K562 (cell line): ENCODE measurements at places on chromosomes 7 and 10. TPM values are rescaled to one million over a fixed set of nuclear protein-coding genes. Genes with fewer than 3 reads are reported as not detected.

The TMEM213 gene
- not detected in 2 replicates for total RNA-seq

The VWC2 gene
- not detected in 2 replicates for total RNA-seq

The COL1A2 gene
- total RNA-seq: 5.5 and 8.2 TPM in 2 replicates

The TYW1B gene
- total RNA-seq: 7.7 and 9.8 TPM in 2 replicates

The FANK1 gene
- 0.22 and 0.51 TPM in 2 replicates for total RNA-seq

The CCAR1 gene
- 88.0 and 102 TPM in 2 replicates for total RNA-seq

The SMO gene
- 0.07 and 0.13 TPM in 2 replicates for total RNA-seq

The PARP12 gene
- total RNA-seq: 23.3 and 25.5 TPM in 2 replicates

The OPALIN gene
- not detected in 2 replicates for total RNA-seq

The TMEM184A gene
- 0.11 and 0.31 TPM in 2 replicates for total RNA-seq

The FAM13C gene
- not detected in 2 replicates for total RNA-seq

The LIPN gene
- total RNA-seq: not detected in 2 replicates

The PRRT4 gene
- not detected in 2 replicates for total RNA-seq

The ZNF22 gene
- total RNA-seq: 40.5 and 52.9 TPM in 2 replicates

The CHRM2 gene
- total RNA-seq: 0.04 TPM in 1 of 2 replicates, not detected in the other

The LOXL4 gene
- total RNA-seq: 0.04 and 0.13 TPM in 2 replicates

- peaks cover 5% of the 10 kb centered on the region; the same call in 1 of the 3 replicates for H3K4me1 ChIP-seq
- H3K4me3 ChIP-seq: no peak overlapping the region
- DNase-seq: no peak
- no peaks in the 10 kb centered on the region for H3K27me3 ChIP-seq
- H3K36me3 ChIP-seq: peaks cover 2% of the 10 kb centered on the region; the same call in 1 of the 3 replicates
- H3K27ac ChIP-seq: no peak overlapping the region
Observed at GRCh38 chr10:132400041-132400546, 3.1 kb downstream of the PWWP2B start.

GRCh38 chr10:70462349-70462984 lies 16.1 kb upstream of the PALD1 start:
- no peak overlapping the region for H3K4me3 ChIP-seq
- no peaks in the 10 kb centered on the region for H3K36me3 ChIP-seq
- H3K4me1 ChIP-seq: peaks cover 15% of the 10 kb centered on the region

DNA sequence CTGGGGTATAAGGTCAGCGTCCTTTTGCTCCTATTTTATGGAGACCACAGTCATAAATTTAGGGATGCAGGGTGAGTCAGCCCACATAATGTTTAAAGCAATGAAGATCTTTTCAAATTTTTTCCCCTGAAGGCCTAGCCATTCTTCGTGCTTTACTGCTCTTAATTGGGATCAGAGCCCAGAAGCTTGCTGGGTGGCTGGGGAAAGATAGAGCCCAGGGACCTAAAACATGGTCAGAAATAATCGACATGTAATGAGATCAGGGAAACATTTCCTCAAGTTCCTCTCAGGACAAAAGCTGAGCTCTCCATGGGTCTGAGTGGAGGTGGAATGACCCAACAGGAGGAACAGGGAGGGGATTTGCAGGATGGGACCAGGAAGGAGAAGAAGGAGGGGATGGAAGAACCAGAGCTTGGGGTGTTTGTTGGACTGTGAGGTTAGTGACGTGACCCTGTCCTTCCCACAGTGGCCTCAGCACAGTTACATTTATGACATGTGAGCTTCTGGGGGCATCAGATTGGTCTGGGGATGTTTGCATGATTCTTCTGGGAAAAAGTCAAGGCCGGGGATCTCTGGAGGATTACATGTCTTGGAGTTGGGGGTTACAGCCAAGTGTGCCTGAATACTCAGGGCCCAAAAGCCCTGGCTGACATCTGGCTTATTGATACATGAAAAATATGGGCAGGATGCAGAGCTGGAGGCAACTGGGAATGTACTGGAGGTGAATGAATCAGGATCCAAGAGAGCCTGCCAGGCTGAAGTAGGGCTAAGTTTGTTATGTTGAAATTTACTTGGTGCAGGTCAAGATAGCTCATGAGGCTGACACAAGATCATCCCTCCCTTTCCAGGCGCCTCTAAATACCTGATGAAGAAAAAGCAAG lies 477.9 kb downstream of the RPS24 start:
- H3K4me3 ChIP-seq: no peak overlapping the region
- no peak for DNase-seq
- H3K36me3 ChIP-seq: no peaks in the 10 kb centered on the region
- no peak overlapping the region for H3K27ac ChIP-seq
- peaks cover 15% of the 10 kb centered on the region; the same call in 1 of the 2 replicates for H3K27me3 ChIP-seq

GRCh38 chr10:122165484-122166276 lies 105.4 kb upstream of the BTBD16 start:
- no peaks in the 10 kb centered on the region for H3K4me1 ChIP-seq
- no peaks in the 10 kb centered on the region for H3K36me3 ChIP-seq
- no peak overlapping the region for H3K4me3 ChIP-seq
- no peak for DNase-seq
- no peak overlapping the region for H3K27ac ChIP-seq
- peaks cover 2% of the 10 kb centered on the region for H3K27me3 ChIP-seq

DNA sequence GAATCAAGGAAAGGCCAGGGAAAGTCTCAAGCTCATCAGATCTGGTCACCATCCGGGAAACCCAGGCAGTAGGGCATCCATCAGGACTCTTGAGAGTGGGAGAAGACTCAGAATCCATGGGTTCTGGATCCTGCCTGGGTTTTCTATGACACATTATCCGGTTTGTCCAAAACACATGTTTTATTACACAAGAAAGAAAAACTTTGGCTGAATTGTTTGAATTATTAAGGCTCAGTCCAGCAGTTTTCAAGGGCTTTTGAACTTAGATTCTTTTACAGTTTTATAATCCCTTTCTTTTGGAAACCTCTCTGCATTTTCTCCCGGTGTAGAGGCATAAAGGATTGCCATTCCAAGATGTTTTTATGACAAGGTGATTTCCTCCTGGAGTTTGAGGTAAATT lies 528.5 kb upstream of the MGMT start:
- no peak overlapping the region for H3K27ac ChIP-seq
- no peak overlapping the region for H3K4me3 ChIP-seq
- no peaks in the 10 kb centered on the region for H3K36me3 ChIP-seq
- no peaks in the 10 kb centered on the region for H3K4me1 ChIP-seq
- peaks cover 22% of the 10 kb centered on the region for H3K27me3 ChIP-seq

- H3K27me3 ChIP-seq: no peaks in the 10 kb centered on the region
- no peak overlapping the region for H3K4me3 ChIP-seq
- H3K27ac ChIP-seq: no peak overlapping the region
Observed at GRCh38 chr7:108480311-108480710, 24.1 kb upstream of the NRCAM start.

- no peaks in the 10 kb centered on the region for H3K4me1 ChIP-seq
- H3K27me3 ChIP-seq: no peaks in the 10 kb centered on the region
- DNase-seq: no peak
- H3K4me3 ChIP-seq: no peak overlapping the region
Observed at GRCh38 chr10:90424730-90425129, 433.1 kb downstream of the HTR7 start.

GRCh38 chr10:128096486-128097199 lies 29.6 kb downstream of the MKI67 start:
- no peak for DNase-seq
- peaks cover 47% of the 10 kb centered on the region; the same call in 2 of the 3 replicates for H3K36me3 ChIP-seq
- H3K4me3 ChIP-seq: no peak overlapping the region
- no peaks in the 10 kb centered on the region for H3K27me3 ChIP-seq

DNA sequence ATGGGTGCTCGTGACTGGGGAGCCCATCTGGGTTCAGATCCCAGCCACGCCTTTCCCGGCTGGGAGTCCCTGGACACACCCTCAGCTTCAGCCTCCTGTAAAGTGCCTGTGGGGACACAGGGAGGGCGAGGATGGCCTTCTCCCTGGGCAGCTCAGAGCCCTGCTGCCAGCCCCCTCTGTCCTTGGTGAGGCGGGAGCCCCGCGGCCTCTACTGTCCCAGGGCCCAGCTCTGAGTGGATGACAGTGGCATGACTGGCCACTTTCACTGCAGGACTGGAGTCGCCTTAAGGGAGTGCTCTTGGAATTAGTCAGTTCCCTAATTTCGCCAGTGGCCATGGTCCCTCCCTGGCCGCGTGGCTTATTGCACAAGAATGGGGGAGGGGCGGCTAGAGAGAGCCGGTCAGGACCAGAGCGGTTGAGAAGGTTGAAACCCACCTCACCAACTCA lies 4.6 kb downstream of the BRI3 start:
- H3K27ac ChIP-seq: 0 out of 3 replicates have a peak overlapping the region, but pooled peaks have one; percentile 16
- peaks cover 26% of the 10 kb centered on the region; the same call in 2 of the 3 replicates for H3K36me3 ChIP-seq
- peak; percentile 37 for DNase-seq
- H3K4me3 ChIP-seq: no peak overlapping the region

- H3K36me3 ChIP-seq: no peaks in the 10 kb centered on the region
- DNase-seq: no peak
- no peaks in the 10 kb centered on the region for H3K4me1 ChIP-seq
- no peaks in the 10 kb centered on the region for H3K27me3 ChIP-seq
- no peak overlapping the region for H3K4me3 ChIP-seq
Observed at GRCh38 chr10:128230401-128230800, 104.2 kb upstream of the MKI67 start.

- no peak overlapping the region for H3K4me3 ChIP-seq
- no peak overlapping the region for H3K27ac ChIP-seq
- no peaks in the 10 kb centered on the region for H3K36me3 ChIP-seq
- H3K27me3 ChIP-seq: peaks cover 5% of the 10 kb centered on the region; the same call in 1 of the 2 replicates
- DNase-seq: no peak
- H3K4me1 ChIP-seq: no peaks in the 10 kb centered on the region
Observed at GRCh38 chr7:112372101-112372500, 78.2 kb upstream of the IFRD1 start.

DNA sequence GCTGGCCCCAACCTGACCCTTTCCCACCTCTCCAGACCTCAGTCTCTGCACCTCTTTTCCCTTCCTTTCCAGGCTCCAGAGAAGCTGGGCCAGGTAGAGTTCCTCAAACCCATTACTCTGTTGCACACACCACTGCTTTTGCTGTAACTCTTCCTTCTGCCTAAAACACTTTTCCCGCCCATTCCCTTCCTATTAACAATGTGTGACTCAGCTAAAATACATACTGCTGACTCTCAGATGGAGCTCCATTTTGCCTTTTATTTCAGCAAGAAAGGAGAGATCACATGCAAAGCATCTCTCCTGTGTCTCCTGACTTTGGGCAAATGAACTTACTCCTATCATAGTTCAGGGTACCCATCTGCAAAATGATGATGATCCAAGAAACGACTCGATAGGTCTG lies 201.0 kb downstream of the CALN1 start:
- DNase-seq: no peak
- peaks cover 7% of the 10 kb centered on the region for H3K27me3 ChIP-seq
- no peaks in the 10 kb centered on the region for H3K4me1 ChIP-seq
- H3K27ac ChIP-seq: no peak overlapping the region

DNA sequence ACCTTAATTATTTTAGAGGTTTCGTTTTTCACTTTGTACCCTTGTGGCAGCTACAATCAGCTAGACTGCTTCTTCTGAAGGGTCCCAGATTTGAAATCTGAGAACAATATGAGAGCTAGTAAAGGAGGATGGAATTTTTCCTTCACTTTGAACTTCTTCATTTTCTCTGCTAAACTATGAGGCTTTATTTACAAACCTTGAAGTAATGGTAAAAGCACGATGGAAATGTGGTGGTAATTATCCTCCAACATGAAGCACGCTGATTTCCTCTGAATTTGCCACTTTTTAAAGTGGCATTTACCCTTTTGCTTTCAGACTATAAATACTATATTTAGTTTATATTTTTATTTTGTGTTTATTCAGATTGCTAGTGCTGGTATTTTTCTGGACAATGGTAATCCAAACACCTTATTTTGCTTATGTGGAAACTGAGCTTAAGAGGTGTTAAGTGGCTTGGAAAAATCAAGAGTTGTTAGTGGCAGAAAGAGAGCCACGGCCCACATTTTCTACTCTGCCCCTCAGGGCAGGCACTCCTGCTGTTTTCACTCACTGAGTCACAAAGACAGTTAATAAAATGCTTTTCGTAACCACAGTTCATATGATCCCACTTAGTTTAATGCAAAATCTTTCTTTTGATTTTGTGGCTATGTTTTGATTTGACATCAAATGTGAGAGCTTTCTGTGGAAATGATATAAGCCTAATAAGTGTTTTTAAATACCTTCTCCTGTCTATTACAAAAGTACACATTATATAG lies 2.7 kb downstream of the SSMEM1 start:
- peaks cover 18% of the 10 kb centered on the region for H3K4me1 ChIP-seq
- H3K36me3 ChIP-seq: no peaks in the 10 kb centered on the region
- DNase-seq: no peak

DNA sequence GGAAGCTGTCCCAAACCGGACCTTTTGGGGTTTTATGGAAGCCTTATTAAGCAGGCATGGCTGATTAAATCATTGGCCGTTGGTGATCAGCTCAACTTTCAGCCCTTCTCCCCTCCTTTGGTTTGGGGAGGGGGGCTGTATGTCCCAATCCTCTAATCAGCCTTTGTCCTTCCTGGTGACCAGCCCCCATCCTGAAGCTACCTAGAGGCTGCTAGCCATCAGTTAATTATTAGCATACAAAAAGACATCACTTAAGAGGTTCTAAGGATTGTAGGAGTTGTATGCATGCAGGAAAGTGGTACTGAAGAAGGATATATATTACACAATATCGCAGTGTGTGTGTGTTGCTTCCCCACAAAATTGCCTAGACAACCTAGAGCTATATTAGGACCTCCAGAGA lies 553.3 kb upstream of the FZD8 start:
- DNase-seq: no peak
- H3K4me3 ChIP-seq: no peak overlapping the region
- H3K27me3 ChIP-seq: no peaks in the 10 kb centered on the region
- no peak overlapping the region for H3K27ac ChIP-seq
- no peaks in the 10 kb centered on the region for H3K4me1 ChIP-seq

- peaks cover 23% of the 10 kb centered on the region; the same call in 1 of the 2 replicates for H3K4me1 ChIP-seq
- H3K36me3 ChIP-seq: no peaks in the 10 kb centered on the region
- peaks cover 77% of the 10 kb centered on the region for H3K27me3 ChIP-seq
Observed at GRCh38 chr7:155463114-155463811, 5.3 kb downstream of the EN2 start.

- H3K27me3 ChIP-seq: no peaks in the 10 kb centered on the region
- no peak overlapping the region for H3K27ac ChIP-seq
- DNase-seq: no peak
- no peaks in the 10 kb centered on the region for H3K36me3 ChIP-seq
- H3K4me3 ChIP-seq: no peak overlapping the region
Observed at GRCh38 chr10:53064614-53065013, 292.0 kb upstream of the MBL2 start.

DNA sequence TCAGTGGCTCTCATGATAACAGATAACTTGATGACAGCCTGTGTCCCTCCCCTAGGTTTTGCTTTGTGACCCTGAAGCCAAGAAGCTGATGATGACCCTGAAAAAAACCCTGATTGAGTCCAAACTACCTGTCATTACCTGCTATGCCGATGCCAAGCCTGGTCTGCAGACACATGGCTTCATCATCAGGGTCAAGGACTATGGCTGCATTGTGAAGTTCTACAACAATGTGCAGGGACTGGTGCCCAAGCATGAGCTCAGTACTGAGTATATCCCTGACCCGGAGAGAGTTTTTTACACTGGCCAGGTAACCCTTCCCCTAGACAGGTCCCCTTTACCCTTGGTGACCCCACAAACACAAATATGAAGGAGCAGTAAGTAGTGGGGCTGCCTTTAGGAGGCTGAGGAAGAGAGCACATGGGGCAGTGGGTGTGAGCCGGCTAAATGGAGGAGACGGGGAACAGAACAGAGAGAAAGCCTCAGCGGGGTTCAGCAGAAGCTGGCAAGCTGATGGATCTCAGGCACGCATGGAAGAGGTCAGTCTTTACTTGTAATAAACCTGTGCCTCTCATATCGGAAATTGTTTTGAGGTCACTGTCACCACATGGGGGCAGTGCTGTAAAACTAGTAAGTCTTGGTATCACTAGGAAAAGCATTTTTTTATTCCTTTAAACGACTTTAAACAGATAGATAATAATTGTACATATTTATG lies 20.2 kb downstream of the PDCD11 start:
- H3K27me3 ChIP-seq: no peaks in the 10 kb centered on the region
- no peaks in the 10 kb centered on the region for H3K4me1 ChIP-seq
- DNase-seq: peak; percentile 33
- no peak overlapping the region for H3K27ac ChIP-seq
- peaks cover 93% of the 10 kb centered on the region for H3K36me3 ChIP-seq
